ENCODE measurements at places on chromosomes 6 and 20.

- DNase-seq, result no peak
Observed at GRCh38 chr6:90212274-90212673, 84.4 kb downstream of the BACH2 start.

- no peak for DNase-seq
Observed at GRCh38 chr6:32752580-32752979, 10.8 kb downstream of the HLA-DQB2 start.

- DNase-seq, result no peak
Observed at GRCh38 chr6:1113916-1114540, 197.9 kb upstream of the FOXQ1 start.

GRCh38 chr20:3532089-3532615, 61.3 kb downstream of the ATRN start:
- no peak for DNase-seq
